ENCODE measurements at places on chromosomes 3 and 15. TPM values are rescaled to one million over a fixed set of nuclear protein-coding genes. Genes with fewer than 3 reads are reported as not detected.

The MORC1 gene
- total RNA-seq = not detected

The SLC12A1 gene
- not detected for total RNA-seq

- H3K4me1 ChIP-seq = no peaks in the 10 kb centered on the region
- H3K4me3 ChIP-seq = no peak overlapping the region
- no peak overlapping the region for H3K27ac ChIP-seq
- no peak for DNase-seq
- H3K36me3 ChIP-seq = no peaks in the 10 kb centered on the region
- H3K27me3 ChIP-seq = peaks cover 20% of the 10 kb centered on the region
Observed at GRCh38 chr15:79562403-79562815, 130.3 kb downstream of the MINAR1 start.

DNA sequence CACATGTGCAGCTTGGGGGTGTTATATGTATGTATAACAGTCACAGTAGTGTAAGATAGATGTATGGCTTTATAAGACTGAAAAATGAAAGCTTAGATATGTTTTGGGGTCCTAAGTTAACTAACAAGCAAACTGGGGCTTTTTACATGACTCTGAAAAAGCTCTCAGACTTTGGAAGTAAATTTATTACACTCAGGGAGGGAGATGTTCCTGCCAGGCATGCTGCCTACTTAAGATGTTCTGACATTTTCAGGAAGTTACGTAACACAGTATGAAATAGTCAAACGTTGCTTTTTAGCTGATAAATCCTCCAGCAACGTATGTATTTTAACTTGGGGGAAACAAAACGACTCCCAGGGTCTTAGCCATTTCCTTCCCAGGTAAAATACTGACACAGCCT, 1.7 kb upstream of the IFT57 start:
- H3K27ac ChIP-seq = no peak overlapping the region
- peaks cover 30% of the 10 kb centered on the region for H3K4me1 ChIP-seq
- no peak for DNase-seq
- no peaks in the 10 kb centered on the region for H3K36me3 ChIP-seq
- H3K27me3 ChIP-seq = no peaks in the 10 kb centered on the region
- no peak overlapping the region for H3K4me3 ChIP-seq

The TM6SF1 gene
- 0.69 TPM for total RNA-seq

The TLE3 gene
- 132 TPM for total RNA-seq
